Articular chondrocyte of knee joint (primary cell): ENCODE measurements at places on chromosomes 11 and 22. TPM values are rescaled to one million over a fixed set of nuclear protein-coding genes. Genes with fewer than 3 reads are reported as not detected.

Gene TMEM86A
- total RNA-seq, result 1.4 and 1.6 TPM in 2 replicates

Gene NARS2
- total RNA-seq, result 13.3 and 14.8 TPM in 2 replicates

Gene RBFOX2
- 175 and 190 TPM in 2 replicates for total RNA-seq

Gene GDPD4
- total RNA-seq, result not detected in 2 replicates

Gene KCNC1
- not detected in 2 replicates for total RNA-seq

Gene PNPLA5
- total RNA-seq, result 0.13 TPM in 1 of 2 replicates, not detected in the other

Gene TSGA10IP
- not detected in 2 replicates for total RNA-seq

Gene SLC17A6
- total RNA-seq, result not detected in 2 replicates

Gene PDE2A
- 0.13 and 0.22 TPM in 2 replicates for total RNA-seq

Gene TNRC6B
- total RNA-seq, result 41.3 and 45.1 TPM in 2 replicates

Gene OLFML1
- 1.3 and 6.7 TPM in 2 replicates for total RNA-seq

Gene ALX4
- under 0.01 and 0.13 TPM in 2 replicates for total RNA-seq

Gene BTBD18
- not detected in 2 replicates for total RNA-seq

Gene OR52B4
- total RNA-seq, result not detected in 2 replicates

Gene SLC22A25
- total RNA-seq, result not detected in 2 replicates

Gene PKP3
- 0.52 and 1.2 TPM in 2 replicates for total RNA-seq

Gene TTC12
- 15.1 and 27.7 TPM in 2 replicates for total RNA-seq

Gene GGTLC3
- total RNA-seq, result not detected in 2 replicates

Gene APOL5
- total RNA-seq, result not detected in 2 replicates

Gene MS4A7
- total RNA-seq, result not detected in 2 replicates

Gene STK33
- total RNA-seq, result 0.78 and 2.7 TPM in 2 replicates

Gene LIPT2
- total RNA-seq, result 2.2 and 2.5 TPM in 2 replicates

Gene ART1
- not detected in 2 replicates for total RNA-seq

Gene MYBPC3
- total RNA-seq, result not detected in 2 replicates

Gene CARNS1
- 0.97 and 1.2 TPM in 2 replicates for total RNA-seq

Gene CHADL
- 0.78 and 1.5 TPM in 2 replicates for total RNA-seq

Gene LRRN4CL
- total RNA-seq, result 20.1 and 20.6 TPM in 2 replicates

Gene TFIP11
- 30.5 and 32.8 TPM in 2 replicates for total RNA-seq

Gene B4GAT1
- total RNA-seq, result 14.5 and 18.1 TPM in 2 replicates

Gene FAM227A
- total RNA-seq, result 3.1 and 3.3 TPM in 2 replicates

Gene SYT7
- 3.4 and 4.3 TPM in 2 replicates for total RNA-seq
